ENCODE measurements at places on chromosomes 11 and 22. TPM values are rescaled to one million over a fixed set of nuclear protein-coding genes. Genes with fewer than 3 reads are reported as not detected.

The TCN2 gene
- 0.58 TPM for total RNA-seq

The SAA4 gene
- total RNA-seq = not detected

The OR52M1 gene
- total RNA-seq = not detected

The DRD4 gene
- 3.8 TPM for total RNA-seq

The TIMM10B gene
- total RNA-seq = 43.7 TPM

The CASP5 gene
- total RNA-seq = not detected

The SPCS2 gene
- 195 TPM for total RNA-seq

The CD44 gene
- 408 TPM for total RNA-seq

The UBQLNL gene
- 0.50 TPM for total RNA-seq

The CNTN5 gene
- not detected for total RNA-seq

The OR51B4 gene
- not detected for total RNA-seq

The LDHA gene
- total RNA-seq = 1,801 TPM

The FUT4 gene
- total RNA-seq = 3.9 TPM

The GRIK4 gene
- total RNA-seq = not detected

The SBF2 gene
- total RNA-seq = 33.3 TPM

The NXPE2 gene
- not detected for total RNA-seq

The PLAAT4 gene
- total RNA-seq = 20.7 TPM

The OR10W1 gene
- not detected for total RNA-seq

The PRRG4 gene
- total RNA-seq = 0.42 TPM

The DGCR6L gene
- total RNA-seq = 20.5 TPM

The OR52I2 gene
- total RNA-seq = not detected

- ATAC-seq = peak; percentile 5
Observed at GRCh38 chr11:68141246-68142027, 20.2 kb upstream of the CHKA start.

GRCh38 chr11:89235976-89236375 is 58.3 kb downstream of the TYR start:
- no peak for ATAC-seq

DNA sequence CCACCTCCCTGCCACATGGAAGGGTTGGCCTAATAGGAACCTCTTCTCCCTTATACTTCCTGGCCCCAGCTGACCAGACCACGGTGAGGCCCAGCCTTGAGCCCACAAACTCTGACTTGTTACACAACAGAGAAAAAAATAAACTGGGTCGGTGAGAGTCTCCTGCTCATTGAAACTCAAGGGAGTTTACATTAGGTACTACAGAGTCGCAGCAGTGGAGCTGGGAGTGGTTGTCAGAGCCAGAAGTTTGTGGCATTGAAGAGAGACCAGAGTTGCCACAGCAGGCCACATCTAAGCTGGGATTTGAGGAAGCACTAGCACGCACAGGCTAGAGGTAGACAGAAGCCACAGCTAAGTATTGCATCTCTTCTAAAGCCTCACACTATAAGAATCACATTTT is 296.2 kb downstream of the DDX10 start:
- ATAC-seq = no peak

DNA sequence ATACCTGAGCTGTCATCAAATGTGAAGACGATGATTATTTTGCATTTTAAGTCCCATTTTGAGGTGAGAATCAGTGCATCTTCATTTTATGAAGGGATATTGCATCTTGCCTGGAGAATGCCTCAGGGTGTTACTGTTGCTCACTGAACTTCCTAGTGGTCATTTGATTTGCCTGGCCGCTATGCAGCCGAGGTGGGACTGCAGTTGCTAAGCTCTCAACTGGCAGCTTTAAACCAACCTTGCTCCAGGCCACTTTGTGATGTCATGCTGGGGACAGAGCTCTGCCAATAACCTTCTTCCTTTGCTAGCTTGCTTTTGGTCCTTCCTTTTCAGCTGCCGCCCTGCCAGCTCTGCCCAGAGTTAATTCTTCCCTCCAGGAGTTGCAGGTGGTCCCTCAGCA is 409.4 kb upstream of the B3GAT1 start:
- no peak for ATAC-seq

- no peak for ATAC-seq
Observed at GRCh38 chr11:100739666-100740065, 52.6 kb downstream of the ARHGAP42 start.

- no peak for ATAC-seq
Observed at GRCh38 chr22:45451972-45452371, 38.5 kb downstream of the RIBC2 start.

DNA sequence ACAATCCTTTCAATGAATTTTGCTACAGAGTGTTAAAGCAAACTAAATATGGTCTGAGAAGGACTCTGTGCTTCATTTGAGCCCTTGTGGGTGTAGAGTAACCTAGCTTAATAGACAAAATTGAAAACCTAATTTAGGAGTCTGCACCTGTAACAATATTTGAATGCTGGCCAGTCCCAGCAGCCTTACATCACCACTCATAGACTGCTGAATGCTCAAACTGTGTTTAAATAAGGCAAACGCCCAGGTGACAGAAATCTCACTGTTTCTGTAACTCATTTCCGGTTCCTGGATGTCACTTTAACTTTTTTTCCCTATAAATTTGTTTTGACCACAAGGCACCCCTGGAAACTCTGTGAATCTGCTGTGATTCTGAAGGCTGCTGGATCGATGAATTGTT is 45.5 kb upstream of the GLYATL1B start:
- no peak for ATAC-seq

DNA sequence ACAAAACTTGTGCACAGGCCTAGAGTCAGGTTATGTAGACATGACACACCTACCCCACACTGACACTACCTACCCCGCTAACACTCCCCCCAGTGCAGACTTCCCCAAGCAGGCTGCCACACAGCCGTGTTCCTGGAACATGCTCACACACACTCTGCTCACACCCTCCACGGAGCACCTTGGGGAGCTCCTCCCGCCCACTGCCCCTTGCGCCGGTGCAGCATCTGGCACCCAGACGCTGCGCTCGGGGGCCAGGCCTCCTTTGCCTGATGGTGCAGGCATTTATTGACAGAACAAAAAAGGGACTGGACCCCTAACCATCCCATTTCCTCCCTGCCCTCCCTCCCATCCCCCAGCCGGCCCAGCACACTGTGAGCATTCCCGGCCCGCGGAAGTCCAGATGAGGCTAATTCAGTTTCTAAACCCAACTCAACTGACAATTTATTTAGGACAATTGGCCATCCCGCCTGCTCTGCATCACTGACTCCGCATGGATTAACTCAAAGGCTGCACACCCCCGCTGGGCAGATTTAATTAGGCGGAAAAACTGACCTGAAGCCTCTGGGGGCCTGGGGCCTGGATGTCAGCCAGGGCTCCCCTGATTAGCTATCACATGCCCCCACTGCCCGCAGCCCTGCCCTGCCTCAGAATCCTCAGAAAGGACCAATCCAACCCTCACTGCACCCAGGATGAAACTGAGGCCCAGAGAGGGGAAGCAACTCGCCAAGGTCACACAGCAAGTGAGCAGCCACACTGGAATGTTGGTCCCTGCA is 30.1 kb downstream of the KCNC1 start:
- ATAC-seq = no peak

DNA sequence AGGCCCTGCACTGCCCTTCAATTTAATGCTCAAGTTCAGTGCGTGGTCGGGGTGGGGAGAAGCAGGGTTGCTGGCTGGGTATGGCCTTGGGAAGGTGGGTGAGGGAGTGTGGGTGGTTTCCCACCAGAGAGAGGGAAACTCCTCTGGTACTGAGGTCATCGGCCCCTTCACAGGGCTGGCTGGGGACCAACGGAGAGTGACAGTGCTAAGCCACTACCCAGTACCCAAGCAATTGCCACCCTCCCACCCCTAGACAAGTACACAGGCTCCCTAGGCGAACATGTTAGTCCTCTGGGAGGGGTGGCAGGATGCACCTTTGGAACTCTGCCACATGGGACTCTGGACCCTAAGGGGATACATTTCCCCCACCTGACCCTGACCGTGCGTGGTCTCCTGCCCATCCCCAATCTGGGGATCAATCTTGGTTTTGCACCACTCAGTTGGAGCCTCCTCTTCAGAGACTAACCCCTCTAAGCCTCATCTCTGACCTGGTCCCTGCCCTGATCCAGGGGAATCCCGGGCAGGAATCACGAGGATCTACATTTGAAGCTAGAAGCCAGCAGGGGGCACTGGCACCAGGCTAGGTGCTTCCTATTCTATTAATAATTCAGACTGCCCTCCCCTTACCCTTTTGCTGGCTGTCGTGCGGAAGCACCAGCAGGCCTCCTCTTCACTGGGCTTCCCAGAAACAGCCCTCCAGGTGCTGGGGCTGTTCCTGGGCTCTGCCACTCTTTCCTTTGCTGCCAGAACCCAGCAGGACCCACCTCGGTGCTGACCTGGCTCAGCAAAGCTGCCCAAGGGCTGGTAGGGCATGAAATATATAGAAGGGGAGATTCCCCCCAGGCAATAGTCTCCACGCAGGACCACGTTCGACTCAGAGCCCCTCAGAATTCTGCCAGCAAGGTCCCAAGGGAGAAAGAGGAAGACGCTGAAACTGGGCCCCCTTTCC is 377.7 kb downstream of the TENM4 start:
- ATAC-seq = no peak

GRCh38 chr11:39367534-39367933 is 2091.9 kb downstream of the LRRC4C start:
- ATAC-seq = no peak

- peak; percentile 78 for ATAC-seq
Observed at GRCh38 chr22:36156515-36157419, 3.8 kb downstream of the APOL3 start.

DNA sequence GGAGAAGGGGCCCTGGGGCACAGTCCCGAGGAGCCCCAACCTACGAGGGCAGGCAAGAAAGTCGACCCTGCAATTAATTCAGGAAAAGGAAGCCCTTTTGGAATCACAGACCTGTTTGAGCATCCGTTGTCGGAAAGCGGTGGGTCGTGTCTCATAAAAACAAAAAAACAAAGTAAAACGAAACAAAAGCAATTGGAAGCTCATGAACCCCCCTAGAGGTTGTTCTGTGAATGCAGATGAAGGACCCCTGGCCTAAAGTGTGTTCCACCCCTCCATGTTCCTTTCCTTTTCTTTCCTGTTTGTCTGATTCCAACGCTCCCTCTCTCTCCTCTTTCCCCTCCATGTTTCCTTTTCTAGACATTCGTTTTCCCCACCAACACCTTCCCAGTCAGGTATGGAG is 203.7 kb downstream of the GRIK4 start:
- no peak for ATAC-seq

DNA sequence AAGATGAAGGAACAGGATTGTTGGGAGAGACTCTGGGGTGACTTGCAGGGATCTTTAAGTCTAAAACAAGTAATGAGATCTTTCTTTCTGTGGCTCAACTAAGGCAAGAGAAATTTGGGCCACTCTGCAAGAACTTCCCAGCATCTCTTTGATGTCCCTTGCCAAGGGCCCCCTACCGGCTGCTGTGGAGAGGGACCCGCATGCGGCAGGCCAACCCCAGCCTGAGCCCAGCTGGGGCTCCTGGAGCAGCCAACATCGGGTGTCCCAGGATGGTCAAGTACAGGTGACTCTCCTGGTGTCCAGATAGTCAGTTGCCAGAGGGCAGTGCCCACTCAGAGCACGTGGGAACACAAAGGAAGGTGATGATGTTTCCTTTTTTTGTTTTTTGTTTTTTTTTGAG is 363.2 kb downstream of the TBC1D22A start:
- no peak for ATAC-seq

GRCh38 chr11:59953463-59954218 is 10.2 kb upstream of the OOSP4A start:
- no peak for ATAC-seq

- ATAC-seq = no peak
Observed at GRCh38 chr11:1508491-1508891, 21.9 kb upstream of the MOB2 start.

DNA sequence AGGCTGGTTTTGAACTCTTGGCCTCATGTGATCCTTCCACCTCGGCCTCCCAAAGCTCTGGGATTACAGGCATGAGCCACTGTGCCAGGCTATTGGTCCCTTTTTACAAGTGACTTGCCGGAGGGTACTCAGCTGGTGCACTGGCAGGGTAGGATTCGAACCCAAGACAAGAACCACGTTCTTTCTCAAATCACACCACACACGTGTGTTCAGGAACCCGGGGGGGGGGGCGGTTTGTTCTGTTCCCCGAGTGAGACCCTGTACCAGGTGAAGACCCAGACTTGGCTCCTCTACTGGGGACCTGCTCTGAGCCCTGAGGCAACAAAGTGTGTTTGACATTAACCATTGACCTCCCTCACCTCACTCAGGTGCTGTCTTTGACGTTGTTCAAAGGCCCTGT is 3.8 kb upstream of the YWHAH start:
- ATAC-seq = no peak
